ENCODE measurements at places on chromosomes 2 and 18.
A peak's percentile ranks its signal among the peaks of the same experiment; 100 is the strongest.

DNA sequence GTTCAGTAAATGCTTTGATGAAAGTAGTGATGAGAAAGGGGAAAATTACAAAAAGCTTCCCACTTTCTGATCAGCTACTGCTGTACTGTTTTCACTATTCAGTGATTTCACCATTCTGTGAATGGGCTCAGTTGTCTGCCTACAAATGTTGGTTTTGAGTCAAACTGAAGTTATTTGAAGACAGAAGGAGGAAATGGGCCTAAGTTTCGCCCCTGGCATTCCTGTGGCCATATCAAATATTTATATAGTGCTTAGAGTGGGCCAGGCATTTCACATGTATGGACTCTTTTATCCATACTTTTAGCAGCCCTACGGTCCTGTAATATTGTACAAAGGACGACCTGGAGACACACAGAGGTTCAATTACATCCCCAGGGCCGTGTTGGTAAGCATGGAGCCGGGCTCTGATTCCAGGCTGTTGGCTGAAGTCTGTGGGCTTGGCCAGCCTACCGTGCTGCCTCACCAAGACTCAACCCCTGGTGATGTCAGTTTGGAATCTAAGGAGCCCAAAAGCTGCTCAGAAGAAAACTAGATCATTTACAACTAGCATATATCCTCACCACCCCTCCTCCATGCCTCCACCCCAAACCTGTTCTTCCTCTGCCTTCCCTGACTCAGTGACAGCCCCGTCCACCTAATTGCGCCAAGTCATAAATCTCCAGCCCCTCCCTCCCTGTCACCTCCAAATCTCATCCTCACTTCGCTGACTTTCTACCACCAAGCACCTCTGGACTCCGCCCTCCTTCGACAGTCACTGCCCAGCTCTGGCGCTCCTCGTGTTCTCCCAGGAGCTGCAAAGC lies 10.1 kb upstream of the GRHL1 start:
- DNase-seq = no peak

- no peak for DNase-seq
Observed at GRCh38 chr2:121017396-121017795, 267.6 kb downstream of the TFCP2L1 start.

GRCh38 chr2:147027436-147027835 lies 817.4 kb upstream of the ACVR2A start:
- DNase-seq = no peak

GRCh38 chr2:115910270-115910669 lies 1467.8 kb downstream of the DPP10 start:
- no peak for DNase-seq

- DNase-seq = peak; percentile 64
Observed at GRCh38 chr2:196176142-196176738, 4.9 kb upstream of the STK17B start.

DNA sequence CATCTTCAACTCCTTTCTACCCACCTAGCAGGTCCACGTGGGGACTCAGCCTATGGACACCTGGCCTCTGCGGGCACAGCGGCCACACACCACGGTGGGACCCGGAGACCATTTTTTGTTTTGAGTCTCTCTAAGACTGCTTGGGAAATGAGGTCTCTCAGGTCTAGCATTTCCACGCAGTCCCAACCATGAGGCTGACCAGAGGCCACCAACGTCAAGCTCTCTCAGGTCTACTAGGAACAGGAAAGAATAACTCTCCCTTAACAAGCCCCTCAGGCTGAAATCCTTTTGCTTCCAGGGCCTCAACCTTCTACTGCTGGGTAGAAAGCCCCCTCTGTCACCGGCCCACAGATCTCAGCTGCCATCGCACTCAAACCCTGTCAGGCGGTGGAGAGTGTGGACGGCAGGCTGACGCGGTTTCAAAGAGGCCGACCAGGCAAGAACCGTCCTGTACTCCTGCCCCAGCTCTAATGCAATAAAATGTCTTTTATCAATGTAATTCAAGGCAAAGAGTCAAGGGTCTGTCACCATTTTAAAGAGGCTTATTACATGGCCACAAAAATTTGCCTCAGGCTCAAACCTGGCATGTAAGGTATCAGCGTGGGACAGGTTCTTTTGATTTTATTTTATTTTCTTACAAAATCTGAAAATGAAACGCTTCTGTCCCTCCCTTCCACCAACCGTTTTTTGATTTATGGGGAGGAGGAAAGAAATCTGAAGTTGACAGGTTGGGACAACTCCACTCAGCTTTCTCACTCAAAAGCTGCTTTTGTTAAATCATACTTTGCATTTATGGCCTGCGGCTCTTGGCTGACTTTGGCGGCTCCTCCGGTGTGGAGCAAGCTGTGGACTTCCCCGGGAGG lies 74.0 kb downstream of the BCL11A start:
- no peak for DNase-seq

- no peak for DNase-seq
Observed at GRCh38 chr2:197059477-197059876, 133.0 kb upstream of the PGAP1 start.

DNA sequence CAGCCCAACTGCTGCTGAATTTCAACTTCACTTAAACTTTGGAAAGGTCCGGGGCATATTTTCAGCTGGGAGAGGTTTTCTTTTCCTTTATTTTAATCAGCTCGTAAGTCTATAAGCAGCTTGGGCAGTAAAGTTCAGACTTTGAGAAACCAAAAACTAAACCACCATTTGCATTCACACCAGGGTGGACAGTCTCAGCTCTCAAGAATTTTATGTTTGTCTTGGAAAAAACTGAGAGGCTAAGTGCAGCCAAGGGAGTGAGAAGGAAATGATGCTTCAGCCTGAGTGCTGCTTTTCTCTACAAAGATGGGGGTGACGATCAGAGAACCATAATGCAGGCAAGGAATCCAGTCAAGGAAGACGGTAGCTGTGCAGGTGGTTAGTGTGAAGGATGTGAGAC lies 30.2 kb downstream of the MCFD2 start:
- DNase-seq = no peak

DNA sequence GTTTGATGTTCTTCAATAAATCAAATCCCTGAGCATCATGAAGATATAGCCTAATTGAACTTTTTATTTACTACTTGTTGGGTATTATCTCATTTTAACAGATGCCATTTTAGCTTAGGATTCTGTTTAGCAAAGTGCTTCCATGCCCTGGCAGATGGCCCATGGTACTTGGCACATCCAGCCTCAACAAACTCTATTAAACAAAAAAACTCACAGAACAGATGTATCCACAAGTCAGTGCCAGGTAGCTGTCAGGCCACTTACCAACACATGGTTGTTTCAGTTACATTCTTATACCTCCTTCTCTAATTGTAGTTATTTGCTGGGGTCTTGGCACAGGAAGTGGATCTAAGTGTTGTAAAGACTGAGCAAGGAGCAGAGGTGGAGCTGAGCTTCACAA lies 29.6 kb downstream of the GAD1 start:
- DNase-seq = no peak

- DNase-seq = no peak
Observed at GRCh38 chr18:50656841-50657470, 97.1 kb downstream of the MAPK4 start.

GRCh38 chr2:220068846-220069245 lies 441.4 kb downstream of the SLC4A3 start:
- no peak for DNase-seq

DNA sequence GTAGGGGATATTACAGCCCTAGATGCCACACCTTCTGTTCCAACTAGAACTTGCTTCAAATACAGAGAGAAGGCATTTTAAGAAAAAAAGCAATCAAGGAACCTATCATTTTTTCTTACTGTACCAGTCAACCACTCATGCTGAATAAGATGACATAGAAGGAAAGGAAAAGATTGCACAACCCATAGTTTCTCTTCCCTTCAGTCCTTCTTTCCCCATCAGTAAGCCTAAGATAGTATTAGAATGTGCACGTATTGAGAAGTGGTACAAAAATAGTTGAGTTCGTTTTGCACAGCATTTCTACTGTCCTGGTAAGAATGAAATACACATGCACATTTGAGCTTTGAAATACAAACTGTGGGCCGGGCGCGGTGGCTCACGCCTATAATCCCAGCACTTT lies 27.0 kb upstream of the HK2 start:
- DNase-seq = no peak

- no peak for DNase-seq
Observed at GRCh38 chr18:905307-905947, 756 bp downstream of the ADCYAP1 start.

DNA sequence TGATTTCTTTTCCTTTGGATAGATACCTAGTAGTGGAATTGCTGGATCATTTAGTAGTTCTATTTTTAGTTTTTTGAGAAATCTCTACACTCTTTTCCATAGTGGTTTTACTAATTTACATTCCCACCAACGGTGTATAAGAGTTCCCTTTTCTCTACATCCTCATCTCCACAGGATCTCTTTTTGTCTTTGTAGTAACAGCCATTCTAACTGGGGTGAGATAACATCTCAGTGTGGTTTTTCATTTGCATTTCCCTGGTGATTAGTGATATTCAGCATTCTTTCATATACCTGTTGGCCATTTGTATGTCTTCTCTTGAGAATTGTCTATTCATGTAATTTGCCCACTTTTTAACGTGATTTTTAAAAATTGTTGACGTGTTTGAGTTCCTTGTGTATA lies 13.8 kb downstream of the RFTN2 start:
- DNase-seq = no peak

- DNase-seq = no peak
Observed at GRCh38 chr2:128534688-128535392, 216.2 kb upstream of the HS6ST1 start.

DNA sequence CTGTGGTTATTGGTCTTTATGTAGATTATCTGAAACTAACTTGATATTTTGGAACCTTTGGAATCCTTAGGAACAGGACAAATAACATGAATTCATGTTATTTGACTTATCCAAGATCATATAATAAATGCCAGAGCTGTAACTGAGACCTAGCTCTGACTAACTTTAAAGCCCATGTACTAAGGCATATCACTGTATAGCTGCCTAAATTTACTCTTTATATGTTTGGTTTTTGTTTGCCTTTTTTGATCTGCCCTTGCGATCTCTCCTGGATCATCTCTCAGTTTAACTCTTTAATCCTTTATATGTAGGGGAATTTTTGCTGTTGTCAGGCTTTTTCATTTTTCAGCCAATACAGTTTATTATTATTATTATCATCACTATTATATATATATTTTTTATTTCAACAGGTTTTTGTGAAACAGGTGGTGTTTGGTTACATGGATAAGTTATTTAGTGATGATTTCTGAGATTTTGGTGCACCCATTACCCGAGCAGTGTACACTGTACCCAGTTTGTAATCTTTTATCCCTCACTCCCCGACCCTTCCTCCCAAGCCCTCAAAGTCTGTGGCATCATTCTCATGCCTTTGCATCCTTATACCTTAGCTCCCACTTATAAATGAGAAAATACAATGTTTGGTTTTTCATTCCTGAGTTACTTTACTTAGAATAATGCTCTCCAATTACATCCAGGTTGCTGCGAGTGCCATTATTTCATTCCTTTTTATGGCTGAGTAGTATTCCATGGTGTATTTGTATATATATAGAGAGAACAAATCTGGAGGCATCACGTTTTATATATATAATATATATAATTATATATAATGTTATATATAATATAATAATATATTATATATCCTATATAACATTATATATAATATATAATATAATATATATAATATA lies 48.9 kb downstream of the APLF start:
- no peak for DNase-seq

GRCh38 chr18:55398858-55399257 lies 189.1 kb downstream of the TCF4 start:
- DNase-seq = no peak

GRCh38 chr2:142724186-142724585 lies 153.3 kb upstream of the KYNU start:
- DNase-seq = no peak

GRCh38 chr2:66872986-66873754 lies 438.2 kb downstream of the MEIS1 start:
- no peak for DNase-seq

DNA sequence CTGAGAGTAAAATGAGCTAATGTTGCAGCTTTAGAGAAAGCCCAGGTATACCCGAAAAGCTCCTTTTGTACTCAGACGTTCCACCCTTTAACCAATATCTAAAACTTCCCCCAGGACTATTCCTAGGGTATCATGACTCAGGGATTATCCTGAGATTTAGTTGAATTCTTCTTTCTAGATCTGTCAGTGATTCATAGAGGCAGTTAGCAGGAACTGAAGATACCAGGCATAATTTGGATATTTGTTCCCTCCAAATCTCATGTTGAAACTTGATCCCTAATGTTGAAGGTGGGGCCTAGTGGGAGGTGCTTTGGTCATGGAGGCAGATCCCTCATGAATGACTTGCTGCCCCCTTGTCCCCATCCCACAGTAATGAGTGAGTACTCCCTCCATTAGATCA lies 161.2 kb upstream of the LRP1B start:
- no peak for DNase-seq

DNA sequence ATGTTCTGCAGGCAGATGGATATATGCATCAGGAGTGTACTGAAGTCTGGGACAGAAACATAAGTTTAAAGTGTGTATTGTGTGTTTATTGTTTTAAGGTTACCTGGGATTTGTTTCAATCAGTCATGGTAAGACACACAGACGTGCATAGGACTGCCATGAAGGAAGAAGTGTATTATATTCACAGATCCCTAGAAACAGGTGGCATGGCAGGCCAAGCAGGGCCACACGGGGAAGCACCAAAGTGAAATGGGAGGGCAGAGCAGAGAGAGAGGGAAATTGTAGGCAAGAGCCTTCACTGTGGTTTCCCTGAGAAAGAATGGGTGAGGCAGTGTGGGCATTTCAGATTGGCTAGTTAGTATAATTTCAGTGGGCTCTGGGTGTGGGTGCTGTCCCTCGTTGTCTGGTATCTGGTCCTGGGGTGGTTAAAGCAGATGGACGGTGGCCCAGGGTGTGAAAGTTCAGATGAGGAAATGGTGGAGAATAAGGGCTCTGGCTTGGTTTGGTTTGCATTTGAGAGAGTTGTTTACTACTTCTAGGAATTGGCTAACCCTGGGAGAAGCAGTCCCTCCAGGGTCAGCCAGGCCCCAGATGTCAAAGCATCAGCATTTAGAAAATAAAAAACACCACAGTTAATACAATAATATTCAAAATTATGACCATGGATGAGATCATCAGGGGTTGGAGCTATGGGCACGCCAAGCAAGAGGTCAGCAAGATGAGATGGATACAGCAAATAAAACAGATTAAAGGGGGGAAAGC lies 160.0 kb downstream of the LRRC30 start:
- no peak for DNase-seq

DNA sequence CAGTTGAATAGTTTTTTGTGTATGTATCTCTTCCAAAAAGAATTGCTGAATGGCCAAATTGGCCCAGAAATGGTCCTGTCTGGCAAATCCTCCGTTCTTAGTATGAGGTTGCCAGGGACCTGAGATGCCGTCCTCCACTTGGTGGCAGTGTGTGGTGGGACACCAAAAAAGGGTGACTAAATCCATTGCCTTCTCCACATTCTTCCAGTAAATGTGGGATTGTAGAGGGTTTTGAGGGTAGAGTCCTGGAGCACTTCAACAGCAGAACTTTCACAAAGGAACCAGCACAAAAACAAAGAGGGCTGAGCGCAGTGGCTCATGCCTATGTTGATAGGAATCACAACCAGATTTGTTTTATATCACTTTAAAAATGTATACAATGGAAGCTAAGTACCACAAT lies 199.9 kb downstream of the BCL2 start:
- peak; percentile 7 for DNase-seq

GRCh38 chr2:41326851-41327250 lies 721.0 kb upstream of the PKDCC start:
- no peak for DNase-seq

Measured in activated naive CD4-positive, alpha-beta T cell (primary cell).